ENCODE measurements at places on chromosomes 5 and 9.

- DNase-seq, result no peak
Observed at GRCh38 chr9:20566401-20566800, 55.9 kb downstream of the MLLT3 start.

- DNase-seq, result peak; percentile 0
Observed at GRCh38 chr5:142924135-142924883, 154.1 kb downstream of the ARHGAP26 start.

GRCh38 chr5:53019320-53019719 lies 30.2 kb downstream of the ITGA2 start:
- DNase-seq, result no peak

DNA sequence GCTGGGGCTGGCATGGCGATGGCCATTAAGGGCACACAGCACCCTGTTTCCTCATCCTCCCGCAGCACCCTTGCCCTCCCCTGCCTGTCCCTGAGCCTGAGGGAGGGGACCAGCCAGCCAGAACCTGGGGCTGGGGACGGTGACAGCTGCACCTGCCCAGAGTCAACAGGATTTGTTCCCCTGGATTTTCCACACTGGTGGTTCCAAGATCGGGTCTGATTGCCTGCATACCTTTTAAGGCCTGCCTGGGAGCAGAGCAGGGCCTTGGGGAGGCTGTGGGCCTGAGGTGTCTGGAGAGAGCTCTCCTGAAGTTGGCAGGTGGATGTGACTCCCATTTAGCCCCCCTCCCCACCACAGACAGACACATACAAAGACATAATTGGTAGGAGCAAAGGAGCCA lies 61.0 kb upstream of the C5orf58 start:
- no peak for DNase-seq

GRCh38 chr9:11318946-11319345 lies 706.1 kb upstream of the PTPRD start:
- no peak for DNase-seq
